Fibroblast of skin of right biceps (primary cell): ENCODE measurements at places on chromosomes 5 and 9.
A peak's percentile ranks its signal among the peaks of the same experiment; 100 is the strongest.

DNA sequence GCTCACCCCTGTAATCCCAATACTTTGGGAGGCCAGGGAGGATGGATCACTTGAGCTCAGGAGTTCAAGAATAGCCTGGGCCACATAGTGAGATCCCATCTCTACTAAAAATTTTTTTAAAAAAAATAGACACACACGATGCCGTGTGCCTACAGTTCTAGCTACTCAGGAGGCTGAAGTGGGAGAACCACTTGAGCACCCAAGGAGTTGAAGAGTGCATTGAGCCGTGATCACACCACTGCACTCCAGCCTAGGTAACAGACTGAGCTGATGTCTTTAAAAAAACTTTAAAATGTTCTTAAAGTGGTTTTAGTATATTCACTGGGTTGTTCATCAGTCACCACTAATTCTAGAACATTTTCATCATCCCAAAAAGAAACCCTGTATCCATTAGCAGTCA is 51.9 kb upstream of the RNF38 start:
- DNase-seq, result no peak

- DNase-seq, result no peak
Measured at GRCh38 chr5:75374394-75374814, 37.4 kb downstream of the HMGCR start.

DNA sequence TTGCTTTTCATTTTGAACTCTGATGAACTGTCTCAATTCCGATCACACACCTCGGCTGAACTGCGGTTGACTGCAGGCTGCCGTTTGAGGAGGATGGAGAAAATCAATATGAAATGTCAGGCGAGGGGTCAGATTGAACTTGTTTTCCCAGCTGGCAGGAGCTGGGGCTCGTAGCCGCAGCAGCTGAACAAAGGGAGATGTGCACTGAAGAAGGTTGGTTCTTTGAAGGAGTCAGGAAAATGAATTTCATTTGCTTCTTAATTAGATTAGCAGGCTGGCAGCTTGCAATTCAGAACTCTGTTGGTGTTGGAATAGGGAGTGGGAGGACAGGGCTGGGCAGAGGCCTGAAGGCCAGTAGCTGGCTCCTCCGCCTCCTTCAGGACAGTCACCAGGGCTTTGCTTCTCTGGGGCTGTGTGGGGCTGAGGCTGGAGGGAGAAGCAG is 117.4 kb upstream of the GPR151 start:
- no peak for DNase-seq

GRCh38 chr5:36600917-36601527 is 5.4 kb upstream of the SLC1A3 start:
- no peak for DNase-seq

DNA sequence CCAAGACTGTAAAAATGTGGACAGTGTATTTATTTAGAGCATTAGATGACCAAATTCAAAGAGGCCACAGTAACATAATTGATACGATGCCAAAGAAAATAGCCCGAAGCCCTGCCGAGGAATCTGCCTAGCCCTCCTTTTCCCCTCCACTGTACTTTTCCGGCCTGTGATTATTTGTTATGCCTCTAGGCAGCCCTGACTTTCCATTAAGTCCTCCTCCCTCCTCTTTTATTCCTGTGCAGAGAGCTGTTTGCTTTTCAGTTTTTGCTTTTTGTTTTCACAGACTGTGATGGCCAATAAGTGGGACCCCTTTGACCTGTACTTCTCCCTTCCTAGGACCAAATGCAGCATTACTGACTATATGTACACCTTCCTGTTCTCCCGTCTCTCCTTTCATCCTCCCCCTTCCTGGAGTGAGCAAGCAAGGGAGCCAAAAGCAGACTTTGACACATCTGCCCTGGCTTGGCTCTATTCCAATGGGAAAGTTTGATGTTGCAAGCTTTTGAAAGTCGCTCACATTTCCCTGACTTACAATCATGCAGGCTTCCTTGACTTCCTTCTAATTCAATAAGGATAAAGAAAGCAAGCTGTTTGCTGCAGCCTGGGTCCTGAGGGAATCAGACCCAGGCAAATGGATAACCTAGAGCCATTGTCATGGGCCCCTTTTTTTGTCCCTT is 76.1 kb downstream of the NREP start:
- DNase-seq, result peak; percentile 96

- no peak for DNase-seq
Measured at GRCh38 chr9:94159069-94159939, 75.0 kb downstream of the PTPDC1 start.

- peak; percentile 15 for DNase-seq
Measured at GRCh38 chr5:36694351-36694750, 87.9 kb downstream of the SLC1A3 start.

DNA sequence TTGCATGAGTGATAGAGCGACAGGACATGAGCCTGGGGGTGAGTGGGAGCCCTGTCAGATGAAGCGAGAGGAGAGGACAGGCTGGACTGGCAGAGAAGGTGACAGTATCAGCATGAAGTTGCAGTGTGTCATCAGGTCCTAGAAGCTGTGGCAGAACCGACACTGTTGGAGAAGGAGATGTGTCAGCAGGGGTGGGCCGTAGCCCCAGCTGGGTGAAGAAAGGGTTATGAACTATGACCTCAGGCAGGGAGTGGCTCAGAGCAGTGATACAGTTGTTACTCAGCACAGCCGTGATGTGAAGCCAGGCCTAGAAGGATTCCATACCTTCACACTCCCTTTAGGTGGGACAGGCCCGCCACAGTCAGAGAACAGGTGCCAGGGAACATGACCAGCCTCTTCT is 7.6 kb downstream of the PCYOX1L start:
- DNase-seq, result no peak

DNA sequence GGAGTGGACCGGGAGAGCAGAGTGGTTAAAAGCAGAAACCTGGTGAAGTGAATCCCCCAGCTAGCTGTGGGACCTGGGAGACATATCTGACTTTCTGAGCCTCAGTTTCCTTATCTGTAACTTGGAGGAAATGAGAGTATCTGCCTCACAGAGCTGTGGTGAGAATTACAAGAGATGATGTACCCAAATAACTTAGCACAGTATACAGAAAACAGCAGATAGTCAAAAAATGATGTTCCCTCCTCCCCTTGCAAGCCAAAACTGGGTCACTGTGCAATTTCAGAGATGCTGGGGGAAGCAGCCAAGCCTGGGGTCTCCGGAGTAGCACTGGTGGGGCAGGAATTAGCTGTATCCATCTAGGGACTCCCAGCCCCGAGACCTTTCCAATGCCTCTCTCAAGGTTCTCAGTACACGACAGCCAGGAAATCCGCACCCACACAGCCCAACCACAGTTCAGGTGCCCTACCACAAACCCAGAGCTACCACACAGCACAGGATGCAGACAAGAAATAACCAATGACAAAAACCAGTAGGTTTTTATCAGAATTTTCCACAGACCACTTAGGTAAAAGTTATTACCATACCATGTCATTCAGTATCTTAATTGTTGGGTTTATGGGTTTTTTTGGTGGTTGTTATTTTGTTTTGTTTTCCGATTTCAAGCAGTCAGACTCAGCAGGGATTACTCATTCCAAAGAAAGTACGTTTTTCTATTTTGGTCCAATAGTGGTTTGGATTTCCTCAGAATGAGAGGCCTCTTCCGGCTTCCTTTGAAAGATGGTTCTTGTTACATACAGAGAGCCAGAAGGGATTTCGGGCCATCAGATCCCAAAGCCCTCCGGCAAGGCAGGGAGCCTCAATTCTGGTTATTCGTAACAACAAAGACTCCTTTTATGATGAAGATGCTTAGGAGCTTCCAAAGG is 4.9 kb upstream of the HRH2 start:
- DNase-seq, result peak; percentile 4

DNA sequence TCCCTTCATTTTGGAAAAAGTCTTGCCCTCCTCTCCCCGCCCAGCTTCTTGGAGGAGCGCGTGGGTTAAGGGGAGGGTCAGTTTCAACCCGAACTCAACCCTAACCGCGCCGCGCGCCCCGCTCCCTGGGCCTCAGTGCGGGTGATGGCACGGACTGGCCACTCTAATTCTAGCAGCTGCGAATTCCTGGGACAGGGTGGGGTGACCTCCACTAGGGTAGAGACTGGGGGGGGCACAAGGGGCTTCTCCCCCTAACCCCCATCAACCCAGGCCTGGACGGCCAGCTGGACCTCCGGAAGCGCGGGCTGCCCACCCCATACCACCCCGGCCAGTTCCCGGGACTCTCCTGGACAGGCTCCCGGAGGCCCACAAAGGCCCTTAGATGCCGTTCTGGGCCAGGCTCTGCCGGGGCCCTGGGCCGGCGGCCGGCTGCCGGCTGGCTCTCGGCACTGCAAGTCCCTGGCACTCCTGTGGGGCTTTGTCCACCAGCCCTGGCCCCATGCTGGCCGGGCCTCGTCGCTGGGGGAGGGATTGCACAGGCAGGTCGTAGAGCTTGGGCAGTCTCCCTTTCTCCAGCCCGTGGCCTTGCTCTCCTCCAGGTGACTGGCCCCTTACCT is 7.2 kb upstream of the PSD2 start:
- no peak for DNase-seq

- peak; percentile 86 for DNase-seq
Measured at GRCh38 chr9:95822583-95823431, 52.7 kb upstream of the ERCC6L2 start.

DNA sequence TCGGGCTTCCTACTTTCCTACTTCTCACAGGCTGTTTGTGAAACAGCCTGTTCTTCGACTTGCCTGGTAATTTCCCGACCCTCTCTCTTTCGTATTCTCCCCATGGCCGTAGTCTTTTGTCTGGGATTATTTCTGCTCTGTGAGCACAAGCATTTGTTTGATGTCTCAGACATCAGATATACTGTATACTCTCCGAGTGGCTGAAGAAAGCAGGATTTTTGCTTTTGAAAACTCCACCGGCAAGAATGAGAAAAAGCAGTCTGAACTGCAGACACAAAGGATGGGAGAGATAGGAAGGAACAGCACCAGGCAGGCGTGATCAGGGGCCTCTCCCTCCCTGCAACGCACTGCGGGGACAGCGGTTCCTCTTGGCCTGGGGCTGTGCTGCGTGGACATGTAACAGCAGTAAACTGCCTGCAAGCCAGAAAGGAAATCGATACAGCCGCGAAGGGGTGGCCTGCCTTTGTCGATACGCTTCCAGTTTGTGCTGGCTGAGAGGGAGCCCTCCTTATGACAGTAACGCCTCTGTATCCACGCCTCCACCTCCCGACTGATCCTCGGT is 313.9 kb upstream of the TLE4 start:
- no peak for DNase-seq

DNA sequence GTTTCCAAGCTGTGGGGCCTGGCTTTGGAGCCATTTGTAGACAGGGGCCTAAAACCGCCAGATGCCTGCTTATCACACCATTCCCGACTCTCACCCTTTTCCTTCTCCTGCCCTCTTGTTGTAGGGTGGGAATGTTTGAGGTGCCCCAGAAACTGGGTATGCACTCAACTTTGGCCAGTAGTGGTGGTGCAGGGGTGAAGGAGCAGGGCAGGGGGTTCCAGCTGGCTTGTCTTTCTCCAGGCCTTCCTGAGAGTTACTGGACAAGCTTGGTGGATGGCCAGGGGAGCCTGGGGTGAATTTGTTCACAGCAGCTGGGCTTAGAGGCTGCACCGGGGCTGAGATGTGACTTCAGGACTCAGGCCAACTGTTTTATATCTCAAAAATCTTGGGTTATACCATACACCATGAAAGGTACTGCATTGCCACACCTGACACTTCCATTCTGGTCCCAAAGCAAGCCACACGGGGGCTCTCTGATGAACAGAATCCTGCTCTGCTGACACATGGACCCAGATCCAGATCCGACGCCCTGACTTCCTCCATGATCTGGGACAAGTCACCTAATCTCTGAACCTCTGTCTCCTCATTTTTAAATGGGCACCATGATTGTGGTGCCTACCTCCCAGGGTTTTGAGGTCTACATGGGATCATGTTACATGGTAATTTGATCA is 62.1 kb downstream of the DAB2IP start:
- DNase-seq, result no peak

DNA sequence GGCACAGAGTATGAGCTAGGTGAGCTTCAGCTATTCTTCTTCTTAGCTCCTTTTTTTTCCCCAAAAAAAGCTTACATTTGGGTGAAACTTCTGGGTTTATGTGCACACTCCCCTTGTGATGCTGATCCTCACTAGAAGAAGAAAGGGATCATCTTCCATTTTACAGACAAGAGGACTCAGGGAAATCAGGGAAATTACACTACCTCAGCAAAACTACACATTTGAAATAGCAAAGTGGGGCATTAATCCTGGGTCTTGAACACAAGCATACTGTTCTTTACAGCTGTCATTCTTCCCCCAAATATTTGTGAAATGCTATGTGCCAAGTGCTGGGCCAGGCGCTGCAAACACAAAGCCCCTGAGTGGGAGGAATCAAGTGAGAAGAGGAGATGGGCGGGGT is 68.6 kb upstream of the NFIL3 start:
- no peak for DNase-seq

DNA sequence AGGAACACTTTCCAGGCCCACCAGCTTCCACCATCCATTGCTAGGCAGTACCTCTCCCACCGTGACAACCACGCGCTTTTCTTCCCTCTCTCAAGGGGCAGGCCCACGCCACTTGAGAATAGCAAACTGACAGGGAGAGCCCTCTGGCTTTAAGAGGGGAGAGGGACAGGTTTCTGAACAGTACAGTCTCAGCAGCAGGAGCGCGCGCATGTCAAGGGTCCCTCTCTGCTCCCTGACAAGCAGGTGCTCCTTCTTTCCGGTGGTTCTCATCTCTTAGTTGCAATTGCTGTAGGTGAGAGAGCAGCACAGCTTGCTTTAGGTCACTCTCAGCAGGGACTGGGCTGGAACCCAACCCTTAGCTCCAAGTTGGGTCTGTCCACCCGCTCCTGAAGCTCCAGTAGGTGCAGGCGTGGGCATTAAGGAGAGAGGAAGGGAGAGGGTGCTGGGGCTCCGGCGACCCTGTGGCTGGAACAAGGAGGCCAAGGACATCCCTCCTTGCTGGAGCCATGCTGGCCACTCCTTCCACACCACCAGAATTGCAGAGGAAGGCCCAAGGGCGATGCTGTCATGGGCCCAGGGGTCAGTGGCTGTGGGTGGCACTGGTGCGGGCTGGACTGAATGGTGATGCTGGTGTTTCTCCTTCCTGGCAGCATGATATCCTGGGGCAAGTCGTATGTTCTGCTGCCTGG is 9.0 kb upstream of the PHF2 start:
- DNase-seq, result peak; percentile 10

DNA sequence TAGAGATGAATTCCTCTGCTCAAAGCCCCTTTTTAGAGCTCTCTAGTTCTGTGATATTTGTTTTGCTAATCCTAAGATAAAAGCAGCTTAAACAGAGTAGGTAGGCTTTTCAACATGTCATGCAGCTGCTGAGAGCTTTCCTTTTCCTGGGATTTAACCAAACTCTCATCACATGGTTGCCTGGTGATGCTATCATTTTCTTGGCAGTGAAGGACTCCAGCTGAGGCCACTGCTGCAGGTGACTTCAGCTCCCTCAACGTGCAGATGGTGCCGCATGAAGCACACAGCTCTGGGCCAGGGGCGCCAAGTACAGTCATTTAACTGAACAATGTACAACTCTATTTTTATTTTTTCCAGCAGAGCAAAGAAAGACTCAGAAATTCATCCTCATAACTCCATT is 42.2 kb downstream of the SECISBP2 start:
- no peak for DNase-seq

GRCh38 chr5:159522841-159523240 is 192.6 kb upstream of the IL12B start:
- no peak for DNase-seq

DNA sequence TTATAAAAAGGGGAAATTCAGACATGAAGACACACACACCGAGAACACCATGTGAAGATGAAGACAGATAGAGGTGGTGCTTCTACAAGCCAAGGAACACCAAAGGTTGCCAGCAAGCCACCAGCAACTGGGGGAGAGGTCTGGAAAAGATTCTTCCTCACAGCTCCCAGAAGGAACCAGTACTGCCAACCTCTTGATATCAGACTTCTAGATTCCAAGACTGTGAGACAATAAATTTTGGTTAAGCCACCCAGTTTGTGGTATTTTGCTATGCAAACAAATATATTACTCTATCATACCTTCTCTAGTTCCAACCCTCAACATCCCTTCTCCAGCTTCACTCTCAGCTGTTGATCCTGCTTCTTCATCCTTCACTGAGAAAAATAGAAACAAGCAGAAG is 451.1 kb downstream of the EBF1 start:
- DNase-seq, result peak; percentile 52
